ENCODE measurements at places on chromosomes 11 and 22.

GRCh38 chr11:18332891-18333290 lies 10.5 kb downstream of the GTF2H1 start:
- DNase-seq, result no peak

DNA sequence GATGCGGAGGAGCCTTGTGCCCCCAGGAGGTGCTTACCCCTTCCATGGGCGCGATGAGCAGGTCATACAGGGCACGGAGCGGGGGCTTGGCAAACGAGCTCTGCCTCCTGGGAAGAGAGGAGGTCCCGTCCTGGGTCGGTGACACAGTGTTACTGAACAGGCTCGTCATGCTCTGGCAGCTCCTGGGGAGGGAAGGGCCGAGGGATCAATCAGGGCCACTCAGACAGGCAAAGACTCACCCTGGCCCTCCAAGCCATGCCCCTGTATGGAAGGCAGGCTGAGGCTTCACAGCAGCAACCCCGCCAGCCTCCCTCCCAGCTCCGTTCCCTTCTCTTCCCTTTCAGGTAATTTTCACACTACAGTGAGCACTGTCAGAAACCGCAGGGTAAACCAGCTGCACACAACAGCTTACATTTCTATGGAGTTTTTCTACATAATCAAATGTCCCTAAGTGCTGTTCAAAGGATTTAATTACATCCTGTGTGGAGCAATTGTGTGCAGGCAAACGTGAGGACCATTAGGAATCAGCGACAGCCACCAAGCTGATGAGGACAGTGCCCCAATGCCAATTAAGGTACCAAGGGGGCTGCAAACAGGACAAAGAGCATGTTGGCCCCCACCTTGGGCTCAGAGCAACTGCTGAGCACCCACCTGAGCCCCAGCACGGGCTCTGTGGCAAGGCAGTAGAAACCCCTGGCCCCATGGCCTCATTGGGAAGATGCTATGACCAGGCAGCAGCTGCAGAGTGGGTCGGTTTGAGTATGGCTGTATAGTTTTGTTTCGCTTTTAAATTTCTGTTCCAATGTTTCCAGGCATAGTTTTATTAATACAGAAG lies 95.4 kb upstream of the PITPNB start:
- no peak for DNase-seq

DNA sequence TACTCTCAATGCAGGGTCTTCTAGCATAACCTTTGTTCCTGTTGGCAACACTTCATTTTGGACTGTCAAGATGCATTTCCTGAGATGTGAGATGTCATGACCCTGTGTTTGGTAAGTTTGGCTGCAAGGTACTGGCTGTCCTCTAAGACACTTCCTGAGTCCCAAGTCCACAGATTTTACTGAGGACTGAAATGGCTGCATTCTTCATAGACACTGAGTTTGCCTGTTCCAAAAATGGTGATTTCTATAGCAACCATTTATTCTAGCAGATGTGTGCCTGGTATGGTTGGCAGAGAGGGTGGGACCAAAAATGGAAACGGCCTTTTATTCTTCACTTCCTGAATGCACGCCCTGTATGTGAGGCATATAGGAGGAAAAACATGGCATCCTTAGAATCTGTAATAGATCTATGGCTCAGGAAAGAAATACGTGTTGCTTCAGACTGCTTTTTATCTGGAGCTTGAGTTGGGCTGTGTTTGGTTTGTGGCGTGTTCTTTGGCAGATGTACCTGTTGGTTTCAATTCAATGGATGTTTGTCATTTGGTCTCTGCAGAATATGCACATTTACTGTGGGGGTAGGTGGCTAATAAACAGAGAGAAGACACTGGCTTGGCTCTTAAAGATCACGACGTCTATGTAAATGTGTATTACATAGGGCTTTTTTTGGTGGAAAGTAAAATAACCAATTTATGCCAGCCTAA lies 62.4 kb downstream of the ZBTB16 start:
- DNase-seq, result no peak

- DNase-seq, result no peak
Observed at GRCh38 chr22:21673534-21674321, 7.9 kb downstream of the PPIL2 start.

DNA sequence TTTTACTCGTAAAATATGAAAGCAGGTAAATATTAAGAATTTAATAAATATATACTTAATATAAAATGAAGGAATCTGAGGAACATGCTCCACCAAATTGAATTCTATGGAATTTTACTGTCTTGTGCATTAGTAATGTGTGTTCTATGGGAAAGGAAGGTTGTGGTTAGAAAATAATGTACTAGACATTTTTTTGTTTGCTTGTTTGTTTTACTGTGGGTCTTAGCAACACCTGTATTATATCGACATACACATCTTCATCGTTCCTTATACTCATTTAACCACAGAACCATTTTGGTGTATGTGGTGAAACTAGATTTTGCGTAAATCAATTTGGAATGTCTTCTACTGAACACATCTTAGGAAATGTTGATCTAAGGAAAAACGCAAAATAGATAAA lies 114.1 kb upstream of the MTMR2 start:
- no peak for DNase-seq

DNA sequence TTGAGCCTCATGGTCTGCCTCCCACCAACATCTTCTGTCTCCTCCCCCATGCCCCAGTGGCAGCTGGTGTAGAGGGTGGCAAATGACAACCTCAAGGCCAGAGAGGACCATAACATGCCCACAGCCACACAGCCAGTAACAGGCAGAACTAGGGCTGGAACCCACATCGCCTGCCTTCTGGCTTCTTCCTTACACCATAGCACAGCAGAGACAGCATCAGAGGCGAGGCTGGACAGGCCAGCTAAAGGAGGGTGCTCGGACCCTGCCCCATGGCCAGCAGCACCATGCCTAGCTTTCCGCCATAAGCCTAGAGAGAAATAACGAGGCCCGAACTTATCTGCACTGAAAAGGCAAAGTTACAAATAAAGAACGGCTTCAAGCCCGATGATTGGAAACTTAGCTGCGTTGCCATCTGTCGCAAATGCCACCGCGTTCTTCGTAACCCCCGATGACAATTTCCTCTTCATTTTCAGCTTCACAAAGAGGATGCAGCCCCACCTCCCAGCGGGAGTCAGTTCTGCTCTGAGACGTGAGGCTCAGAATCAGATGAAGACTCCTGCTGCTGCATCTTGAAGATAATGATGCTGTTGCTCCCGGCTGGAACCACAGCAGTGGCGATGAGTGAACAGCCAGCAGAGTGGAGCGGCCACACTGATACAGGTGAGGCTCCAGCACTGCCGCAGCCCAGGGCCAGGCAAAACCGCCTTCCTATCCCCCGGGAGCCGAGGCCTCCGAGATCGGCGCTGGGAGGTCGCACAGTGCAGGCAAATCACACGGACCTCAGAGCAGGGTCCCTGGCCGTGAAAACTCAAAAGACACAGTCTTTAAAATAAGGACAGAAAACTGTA lies 73.8 kb upstream of the RTL6 start:
- no peak for DNase-seq

DNA sequence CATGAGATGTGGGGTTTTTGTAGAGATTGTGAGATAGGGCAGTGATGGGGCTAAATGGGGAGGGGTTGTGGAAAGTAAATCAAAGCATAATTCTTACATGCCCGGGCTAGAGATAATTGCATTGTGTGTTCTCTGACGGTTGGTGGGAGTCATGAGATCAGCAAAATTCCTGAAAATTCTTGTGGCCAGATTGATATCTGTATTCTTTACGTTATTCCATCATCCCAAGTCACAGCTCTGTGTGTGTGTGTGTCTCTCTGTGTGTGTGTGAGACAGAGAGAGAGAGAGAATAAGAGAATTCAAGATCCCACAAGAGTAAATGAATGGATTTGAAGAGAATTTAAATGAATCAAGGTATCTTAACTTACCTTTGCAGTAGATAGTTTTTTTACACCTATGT lies 138.6 kb upstream of the ARHGAP20 start:
- DNase-seq, result no peak

Data from activated CD4-positive, alpha-beta T cell treated with anti-CD3 and anti-CD28 coated beads, Interleukin-2, amount 50 U/mL, for 48 hours (primary cell).